ENCODE measurements at places on chromosomes 2 and 18. TPM values are rescaled to one million over a fixed set of nuclear protein-coding genes. Genes with fewer than 3 reads are reported as not detected.

The PRKAG3 gene
- total RNA-seq: not detected

The PLB1 gene
- 0.39 TPM for total RNA-seq

The CXCR4 gene
- total RNA-seq: not detected

The ASPRV1 gene
- total RNA-seq: 0.20 TPM

The TMEM37 gene
- 0.20 TPM for total RNA-seq

The GPR75 gene
- 4.1 TPM for total RNA-seq
